Esophagus muscularis mucosa (tissue), 4 donors: ENCODE measurements at places on chromosomes 5 and 9. TPM values are rescaled to one million over a fixed set of nuclear protein-coding genes. Genes with fewer than 3 reads are reported as not detected.

DNA sequence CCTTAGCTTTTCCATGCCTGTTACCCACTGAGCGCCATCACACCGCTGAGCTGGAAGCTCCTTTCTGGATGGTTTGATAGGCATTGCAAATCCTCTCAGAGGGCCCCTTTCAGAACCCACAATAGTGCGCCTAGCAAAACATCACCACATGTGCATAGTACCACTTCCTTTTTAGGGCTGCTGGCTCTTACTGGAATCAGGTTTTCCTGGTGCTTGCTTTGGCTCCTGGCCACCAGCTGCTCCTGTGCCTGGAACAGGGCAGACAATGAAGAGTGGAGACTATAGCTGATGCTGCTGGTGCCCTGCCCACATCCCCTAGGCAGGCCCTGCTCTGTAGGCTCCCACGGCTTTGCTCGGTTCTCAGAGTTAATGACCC lies 163.6 kb upstream of the SEMA6A start:
- DNase-seq = no peak

- DNase-seq = no peak
Observed at GRCh38 chr5:14662721-14663260, 1.7 kb upstream of the OTULIN start.

GRCh38 chr9:124020520-124021384 lies 9.2 kb downstream of the LHX2 start:
- no peak for DNase-seq

DNA sequence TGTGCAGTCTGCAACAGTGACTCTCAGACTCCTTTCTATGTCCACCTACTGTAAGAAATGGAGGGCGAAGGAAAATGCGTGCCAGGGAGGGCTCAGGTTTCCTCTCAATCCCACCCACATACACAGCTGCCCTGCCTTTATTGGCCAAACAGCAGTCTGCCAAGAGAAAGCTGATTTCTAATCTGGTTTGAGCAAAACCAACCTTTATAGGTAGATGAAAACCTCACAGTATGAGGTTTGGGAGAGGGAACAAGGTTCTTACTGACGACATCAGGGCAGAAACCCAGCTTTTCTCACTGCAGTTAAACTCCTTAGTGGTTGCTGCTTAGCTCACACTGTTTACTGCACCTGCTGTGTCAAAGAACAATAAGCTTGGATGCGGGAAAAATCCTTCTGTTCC lies 152.3 kb upstream of the KLF9 start:
- no peak for DNase-seq

- DNase-seq = no peak
Observed at GRCh38 chr5:75433814-75434506, 77.5 kb downstream of the CERT1 start.

- no peak for DNase-seq
Observed at GRCh38 chr5:92002721-92003274, 619.7 kb upstream of the ARRDC3 start.

The GDF9 gene
- total RNA-seq = 0.23 TPM

The DMGDH gene
- total RNA-seq = 3.3 TPM
